ENCODE measurements at places on chromosomes 4 and X. TPM values are rescaled to one million over a fixed set of nuclear protein-coding genes. Genes with fewer than 3 reads are reported as not detected.
A peak's percentile ranks its signal among the peaks of the same experiment; 100 is the strongest.

GRCh38 chr4:13535708-13536361, 8.5 kb downstream of the NKX3-2 start:
- peak; percentile 10 for DNase-seq

GRCh38 chrX:101195442-101196173, 24.0 kb upstream of the DRP2 start:
- DNase-seq, result no peak

DNA sequence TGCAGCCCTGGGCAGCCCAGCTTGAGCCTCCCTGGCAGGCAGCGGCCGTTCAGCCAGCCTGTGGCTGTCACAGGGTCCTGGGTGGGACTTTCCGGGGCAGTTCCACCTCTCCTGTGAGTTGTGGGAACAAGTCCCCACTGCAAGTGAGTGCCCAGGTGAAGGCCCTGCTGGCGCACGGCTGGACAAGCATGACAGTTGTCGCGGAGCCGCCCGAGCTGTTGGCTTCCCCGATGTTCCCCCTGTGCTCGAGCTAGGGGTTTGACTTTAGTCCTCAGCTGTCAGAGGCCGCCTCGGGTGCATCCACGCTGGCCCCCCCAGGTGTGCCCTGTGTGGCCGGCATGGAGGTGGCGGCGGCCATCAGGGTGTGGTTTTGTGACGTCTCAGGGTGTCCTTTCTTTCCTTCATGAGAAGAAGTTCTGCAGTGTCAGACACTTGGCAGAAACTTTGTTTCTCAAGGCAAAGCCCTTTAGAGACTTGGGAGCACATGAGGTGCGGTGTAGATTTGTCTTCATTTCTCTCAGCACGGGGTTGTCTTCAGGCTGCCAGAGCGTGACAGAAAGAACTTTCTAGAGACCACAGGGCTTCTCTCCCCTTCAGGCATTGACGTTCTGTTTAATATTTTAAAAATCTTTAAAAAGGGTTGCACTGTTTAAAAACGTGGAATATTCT, 69.4 kb upstream of the HGFAC start:
- DNase-seq, result no peak

- DNase-seq, result no peak
Measured at GRCh38 chr4:123893011-123893981, 496.7 kb downstream of the SPRY1 start.

Gene FABP2
- total RNA-seq, result not detected

All from frontal cortex (tissue), 4 donors.